Activated T-helper 1 cell treated with anti-CD3 and anti-CD28 coated beads, Interleukin-2, amount 50 U/mL, for 16 hours (primary cell): ENCODE measurements at places on chromosomes 7 and 10.

- DNase-seq, result no peak
These were observed 141.2 kb upstream of the KLF6 start for GRCh38 chr10:3926258-3926657.

- no peak for DNase-seq
These were observed 97.8 kb downstream of the AGMO start for GRCh38 chr7:15463801-15464666.

DNA sequence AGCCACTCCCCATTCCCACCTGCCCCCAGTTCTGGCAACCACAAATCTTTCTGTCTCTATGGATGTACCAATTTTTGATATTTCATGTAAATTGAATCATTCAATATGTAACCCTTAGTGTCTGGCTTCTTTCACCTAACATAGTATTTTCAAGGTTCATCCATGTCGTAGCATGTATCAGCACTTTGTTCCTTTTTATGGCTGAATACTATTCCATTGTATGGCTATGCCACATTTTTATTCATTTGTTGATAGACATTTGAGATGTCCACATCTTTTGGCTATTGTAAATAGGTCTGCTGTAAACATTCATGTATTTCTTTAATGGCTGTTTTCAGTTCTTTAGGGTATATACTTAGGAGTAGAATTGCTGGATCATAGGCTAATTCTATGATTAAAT, 270.5 kb downstream of the FGFR2 start:
- DNase-seq, result no peak

GRCh38 chr7:105222953-105223352, 165.8 kb downstream of the SRPK2 start:
- no peak for DNase-seq

GRCh38 chr7:40833888-40834234, 699.1 kb downstream of the SUGCT start:
- no peak for DNase-seq

DNA sequence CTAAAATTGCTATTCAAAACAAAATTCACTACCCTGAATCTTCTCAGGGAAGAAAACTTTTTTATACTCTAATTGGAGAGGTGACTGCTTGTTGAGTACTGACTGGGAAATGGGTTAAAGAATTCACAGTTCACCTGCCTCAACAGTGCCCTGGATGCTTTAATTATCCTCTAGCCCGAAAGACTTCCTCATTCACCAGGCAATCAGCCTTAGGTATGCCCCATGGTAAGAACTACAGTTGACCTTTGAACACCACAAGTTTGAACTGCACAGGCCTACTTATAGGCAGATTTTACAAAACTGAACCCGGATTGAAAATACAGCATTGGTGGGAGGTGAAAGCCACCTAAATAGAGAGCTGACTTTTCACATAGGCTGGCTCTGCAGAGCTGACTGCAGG, 175.3 kb downstream of the ELAPOR2 start:
- DNase-seq, result no peak

GRCh38 chr7:30920584-30921539, 9.2 kb downstream of the AQP1 start:
- DNase-seq, result no peak
